GM23248 (cell line): ENCODE measurements at places on chromosomes 1 and 21. TPM values are rescaled to one million over a fixed set of nuclear protein-coding genes. Genes with fewer than 3 reads are reported as not detected.

- H3K27ac ChIP-seq: no peak overlapping the region
- H3K36me3 ChIP-seq: no peaks in the 10 kb centered on the region
- H3K4me1 ChIP-seq: no peaks in the 10 kb centered on the region
These were observed 7.7 kb downstream of the MAD2L2 start for GRCh38 chr1:11673089-11673769.

- H3K27me3 ChIP-seq: no peaks in the 10 kb centered on the region
- H3K27ac ChIP-seq: no peak overlapping the region
- H3K4me1 ChIP-seq: peaks cover 19% of the 10 kb centered on the region
- no peak overlapping the region for H3K4me3 ChIP-seq
These were observed 24.9 kb downstream of the VANGL1 start for GRCh38 chr1:115666702-115667101.

- no peaks in the 10 kb centered on the region for H3K27me3 ChIP-seq
- no peak overlapping the region for H3K27ac ChIP-seq
- DNase-seq: no peak
- no peak overlapping the region for H3K4me3 ChIP-seq
These were observed 1.6 kb downstream of the FCRL2 start for GRCh38 chr1:157775101-157775870.

DNA sequence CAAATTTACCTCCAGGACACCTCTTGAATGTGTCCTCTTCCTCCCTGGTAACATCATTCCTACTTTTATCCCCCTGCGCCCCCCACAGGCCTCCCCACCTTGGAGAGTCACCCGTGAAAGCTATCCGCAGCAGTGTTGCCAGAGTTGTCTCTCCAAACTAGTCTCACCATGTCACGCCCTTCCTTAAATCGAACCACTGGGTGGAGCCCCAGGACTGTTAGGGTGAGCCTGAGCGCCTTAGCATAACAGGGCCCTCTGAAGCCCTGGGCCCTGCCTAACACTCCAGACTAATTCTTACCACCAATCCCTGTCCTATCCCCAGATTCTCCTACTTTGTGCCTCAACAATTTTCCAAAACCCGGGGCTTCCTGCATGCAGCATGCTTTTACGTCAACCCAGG, 35.0 kb downstream of the HSD3B2 start:
- H3K27ac ChIP-seq: no peak overlapping the region
- peaks cover 14% of the 10 kb centered on the region for H3K4me1 ChIP-seq
- no peaks in the 10 kb centered on the region for H3K36me3 ChIP-seq
- H3K4me3 ChIP-seq: no peak overlapping the region

- peak; percentile 79 for DNase-seq
- H3K27ac ChIP-seq: peak overlapping the region; percentile 84
- no peaks in the 10 kb centered on the region for H3K36me3 ChIP-seq
- H3K4me3 ChIP-seq: peak overlapping the region; percentile 63
- peaks cover 27% of the 10 kb centered on the region for H3K4me1 ChIP-seq
These were observed 107.4 kb downstream of the LEPR start for GRCh38 chr1:65527707-65528503.

- no peak overlapping the region for H3K4me3 ChIP-seq
- peak; percentile 43 for DNase-seq
- H3K27ac ChIP-seq: peak overlapping the region; percentile 51
These were observed 31.1 kb downstream of the GNAI3 start for GRCh38 chr1:109579491-109579890.

- no peak for DNase-seq
- no peak overlapping the region for H3K27ac ChIP-seq
- no peak overlapping the region for H3K4me3 ChIP-seq
- H3K27me3 ChIP-seq: no peaks in the 10 kb centered on the region
- peaks cover 72% of the 10 kb centered on the region for H3K36me3 ChIP-seq
These were observed 105.9 kb downstream of the BCAR3 start for GRCh38 chr1:93575621-93576284.

DNA sequence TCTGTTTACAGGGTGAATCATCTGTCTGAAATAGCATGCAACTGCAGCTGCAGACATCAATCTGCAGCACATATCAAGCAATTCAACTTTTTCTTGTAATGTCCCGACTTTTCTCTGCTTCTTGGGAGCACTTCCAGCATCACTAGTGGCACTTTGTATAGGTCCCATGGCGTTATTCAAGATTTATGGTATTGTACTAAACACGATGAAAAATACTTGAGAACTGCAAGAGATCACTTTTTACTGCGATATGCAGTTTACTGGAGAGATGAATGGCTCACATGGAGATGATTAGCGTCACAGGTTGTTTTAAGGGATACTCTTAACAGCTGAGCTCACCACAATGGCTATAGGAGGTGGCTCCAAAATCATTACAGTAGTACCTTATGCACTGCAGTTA, 7.2 kb upstream of the SCMH1 start:
- H3K36me3 ChIP-seq: no peaks in the 10 kb centered on the region
- H3K4me3 ChIP-seq: no peak overlapping the region

DNA sequence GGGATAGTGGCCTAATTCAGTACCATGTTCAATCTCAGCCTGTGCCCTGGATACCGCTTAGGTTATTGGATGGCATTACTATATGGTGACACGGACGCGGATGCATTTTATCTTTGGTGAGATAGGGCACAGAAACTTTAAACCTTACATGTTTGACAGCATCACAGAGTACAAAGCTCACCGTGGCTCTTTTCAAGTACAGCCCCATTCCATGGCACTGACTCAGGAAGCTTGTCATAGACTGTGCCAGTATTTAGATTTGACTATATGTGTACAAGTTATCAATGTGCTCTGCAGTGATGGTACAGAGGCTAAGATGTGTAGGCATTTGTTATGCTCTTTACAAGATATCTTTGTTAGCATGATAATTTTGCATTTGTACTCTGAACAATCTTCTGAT, 169.0 kb downstream of the RYR2 start:
- no peak overlapping the region for H3K27ac ChIP-seq
- H3K4me1 ChIP-seq: no peaks in the 10 kb centered on the region
- H3K27me3 ChIP-seq: no peaks in the 10 kb centered on the region
- DNase-seq: no peak
- no peak overlapping the region for H3K4me3 ChIP-seq

GRCh38 chr1:147542569-147542897, 1.2 kb downstream of the BCL9 start:
- H3K36me3 ChIP-seq: no peaks in the 10 kb centered on the region
- H3K4me1 ChIP-seq: peaks cover 25% of the 10 kb centered on the region
- no peak overlapping the region for H3K27ac ChIP-seq
- H3K27me3 ChIP-seq: no peaks in the 10 kb centered on the region
- peak overlapping the region; percentile 83 for H3K4me3 ChIP-seq
- DNase-seq: no peak

DNA sequence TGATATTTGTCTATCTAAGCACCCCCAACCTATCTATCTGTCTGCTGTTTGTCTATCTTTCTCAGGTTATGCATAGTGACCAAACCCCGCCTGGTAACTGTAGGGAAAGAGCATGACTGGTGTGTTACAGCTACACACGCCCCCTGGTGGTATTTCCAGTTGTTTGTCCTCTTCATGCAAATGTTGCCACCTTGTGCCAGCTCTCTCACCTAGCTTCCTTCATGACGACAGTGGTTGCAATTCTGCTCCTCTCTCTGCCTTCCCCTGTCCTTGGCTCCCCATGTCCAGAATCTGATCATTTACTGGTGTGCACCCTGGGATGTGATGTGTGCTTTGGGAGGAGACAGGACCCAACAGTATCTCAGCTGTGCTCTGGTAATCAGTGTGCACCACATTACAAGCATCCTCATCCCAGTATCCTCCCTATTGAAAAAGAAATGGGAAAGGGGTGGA, 8.1 kb upstream of the INKA2 start:
- H3K4me1 ChIP-seq: peaks cover 27% of the 10 kb centered on the region
- no peak overlapping the region; the same call in 1 of the 2 replicates for H3K27ac ChIP-seq
- no peaks in the 10 kb centered on the region for H3K36me3 ChIP-seq
- DNase-seq: peak; percentile 87
- no peak overlapping the region for H3K4me3 ChIP-seq

- no peaks in the 10 kb centered on the region for H3K36me3 ChIP-seq
- no peak overlapping the region for H3K27ac ChIP-seq
- no peak for DNase-seq
- no peaks in the 10 kb centered on the region for H3K27me3 ChIP-seq
- no peak overlapping the region for H3K4me3 ChIP-seq
These were observed 741.7 kb downstream of the LTN1 start for GRCh38 chr21:28250946-28251345.

GRCh38 chr21:45378258-45378966, 26.6 kb upstream of the COL18A1 start:
- peak; percentile 50 for DNase-seq
- H3K36me3 ChIP-seq: no peaks in the 10 kb centered on the region
- H3K4me3 ChIP-seq: no peak overlapping the region
- H3K4me1 ChIP-seq: peaks cover 7% of the 10 kb centered on the region; the same call in 1 of the 2 replicates

DNA sequence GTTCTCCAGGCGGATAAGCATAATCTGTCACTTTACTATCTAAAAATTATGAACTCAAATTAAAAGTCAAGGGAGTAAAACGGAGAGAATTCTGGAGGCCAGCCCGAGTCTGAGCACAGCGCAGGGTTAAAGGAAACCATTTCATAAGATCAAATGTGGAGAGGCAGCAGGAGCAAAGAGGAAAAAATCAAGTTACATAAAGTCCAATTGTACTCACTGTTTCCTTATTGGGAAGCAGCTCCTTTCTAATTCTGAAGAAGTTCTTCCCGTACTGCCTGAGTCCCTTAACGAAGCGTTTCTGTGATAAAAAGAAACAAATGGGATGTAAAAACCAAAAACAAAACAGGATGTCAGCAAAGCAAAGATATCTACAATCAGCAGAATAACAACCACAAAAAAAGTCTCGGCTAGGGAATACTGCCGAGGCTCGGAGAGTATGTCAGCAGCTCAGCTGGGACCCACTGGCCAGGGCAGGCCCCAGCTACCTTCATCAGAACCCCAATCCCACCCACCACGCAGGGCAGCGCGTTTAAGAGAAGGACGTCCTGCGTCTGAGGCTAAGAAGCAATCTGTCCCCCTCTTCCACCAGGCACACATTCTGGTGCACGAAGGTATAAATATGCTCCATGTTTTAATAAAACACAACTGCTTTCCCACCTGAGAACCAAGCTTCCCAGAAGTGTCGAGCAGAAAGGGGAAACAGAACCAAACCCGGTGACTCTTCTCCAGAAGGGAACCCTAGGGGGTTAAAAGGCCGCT, 104.8 kb downstream of the SLC45A1 start:
- DNase-seq: peak; percentile 63
- peaks cover 15% of the 10 kb centered on the region; the same call in 1 of the 2 replicates for H3K36me3 ChIP-seq
- peak overlapping the region; percentile 85 for H3K4me3 ChIP-seq
- H3K27me3 ChIP-seq: no peaks in the 10 kb centered on the region
- H3K27ac ChIP-seq: peak overlapping the region; percentile 79
- peaks cover 32% of the 10 kb centered on the region for H3K4me1 ChIP-seq

DNA sequence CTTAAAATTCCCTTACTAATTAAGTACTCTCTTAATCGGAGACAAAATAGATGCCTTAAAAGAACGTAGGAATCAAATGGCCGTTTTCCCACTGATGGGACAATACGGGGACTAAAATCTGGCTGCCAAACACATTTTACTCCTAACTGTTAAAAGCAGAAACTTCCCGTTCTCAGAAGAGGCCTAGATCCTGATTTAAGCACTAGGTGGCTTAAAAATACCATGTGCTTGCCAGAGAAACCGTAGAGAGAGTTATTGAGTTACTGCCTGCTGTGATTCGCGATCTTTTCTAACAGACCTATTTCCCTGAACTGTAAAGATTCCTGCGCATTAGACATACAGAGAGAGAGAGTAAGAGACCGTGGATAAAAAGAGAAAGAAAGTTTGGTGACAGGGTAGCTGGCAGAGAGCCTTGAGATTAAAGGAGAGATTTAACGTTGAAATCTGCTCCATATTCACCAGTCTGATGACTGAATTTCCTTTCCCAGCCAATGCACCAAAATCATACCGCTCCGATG, 54.4 kb upstream of the STUM start:
- no peaks in the 10 kb centered on the region; the same call in 1 of the 2 replicates for H3K27me3 ChIP-seq
- H3K27ac ChIP-seq: no peak overlapping the region
- H3K4me1 ChIP-seq: no peaks in the 10 kb centered on the region
- DNase-seq: peak; percentile 20

DNA sequence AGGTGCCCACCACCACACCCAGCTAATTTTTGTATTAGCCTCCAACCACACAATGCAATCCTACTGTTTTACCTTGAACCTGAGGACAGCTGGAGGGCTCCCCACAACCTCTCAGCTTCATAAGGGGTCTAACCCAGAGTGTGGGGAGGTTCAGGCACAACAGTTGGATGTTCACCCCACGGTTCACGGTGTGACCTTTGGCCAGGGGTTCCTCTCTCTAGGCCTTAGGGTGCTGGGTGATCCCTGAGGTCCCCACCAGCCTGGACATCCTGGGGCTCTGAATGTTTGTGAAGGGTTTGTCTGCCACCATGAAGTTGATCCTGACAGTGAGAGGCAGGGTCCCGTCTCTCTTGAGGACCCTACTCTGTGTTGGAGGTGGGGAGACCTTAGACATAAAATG, 3.9 kb downstream of the ACOT11 start:
- H3K4me3 ChIP-seq: no peak overlapping the region
- 0 out of 2 replicates have a peak, but pooled peaks cover 6% of the 10 kb centered on the region for H3K4me1 ChIP-seq
- H3K36me3 ChIP-seq: no peaks in the 10 kb centered on the region
- no peak for DNase-seq
- H3K27me3 ChIP-seq: no peaks in the 10 kb centered on the region
- H3K27ac ChIP-seq: no peak overlapping the region

- no peaks in the 10 kb centered on the region for H3K4me1 ChIP-seq
- 0 out of 2 replicates have a peak, but pooled peaks cover 4% of the 10 kb centered on the region for H3K36me3 ChIP-seq
- no peak overlapping the region for H3K27ac ChIP-seq
These were observed 177.1 kb downstream of the MAGI3 start for GRCh38 chr1:113567427-113567826.

Gene BRINP2
- total RNA-seq: not detected in 2 replicates

Gene FCGR2B
- total RNA-seq: not detected in 2 replicates

Gene PPP2R5A
- total RNA-seq: 31.7 and 37.9 TPM in 2 replicates

Gene LYST
- total RNA-seq: 5.9 and 9.0 TPM in 2 replicates

Gene PDE9A
- total RNA-seq: not detected in 2 replicates

Gene ZNF593OS
- not detected in 2 replicates for total RNA-seq

Gene RNF186
- total RNA-seq: not detected in 2 replicates

Gene AKR1A1
- 76.3 and 86.9 TPM in 2 replicates for total RNA-seq

Gene GJB3
- total RNA-seq: 0.43 TPM in 1 of 2 replicates, not detected in the other

Gene SYDE2
- 4.8 and 6.7 TPM in 2 replicates for total RNA-seq

Gene SPOCD1
- total RNA-seq: 36.8 and 43.0 TPM in 2 replicates

Gene CFAP45
- total RNA-seq: not detected in 2 replicates

Gene OLIG2
- total RNA-seq: not detected in 2 replicates

Gene PSMA5
- 38.8 and 53.7 TPM in 2 replicates for total RNA-seq

Gene CFHR3
- not detected in 2 replicates for total RNA-seq

Gene KMO
- not detected in 2 replicates for total RNA-seq
